ENCODE measurements at places on chromosomes 7 and 10.
A peak's percentile ranks its signal among the peaks of the same experiment; 100 is the strongest.

DNA sequence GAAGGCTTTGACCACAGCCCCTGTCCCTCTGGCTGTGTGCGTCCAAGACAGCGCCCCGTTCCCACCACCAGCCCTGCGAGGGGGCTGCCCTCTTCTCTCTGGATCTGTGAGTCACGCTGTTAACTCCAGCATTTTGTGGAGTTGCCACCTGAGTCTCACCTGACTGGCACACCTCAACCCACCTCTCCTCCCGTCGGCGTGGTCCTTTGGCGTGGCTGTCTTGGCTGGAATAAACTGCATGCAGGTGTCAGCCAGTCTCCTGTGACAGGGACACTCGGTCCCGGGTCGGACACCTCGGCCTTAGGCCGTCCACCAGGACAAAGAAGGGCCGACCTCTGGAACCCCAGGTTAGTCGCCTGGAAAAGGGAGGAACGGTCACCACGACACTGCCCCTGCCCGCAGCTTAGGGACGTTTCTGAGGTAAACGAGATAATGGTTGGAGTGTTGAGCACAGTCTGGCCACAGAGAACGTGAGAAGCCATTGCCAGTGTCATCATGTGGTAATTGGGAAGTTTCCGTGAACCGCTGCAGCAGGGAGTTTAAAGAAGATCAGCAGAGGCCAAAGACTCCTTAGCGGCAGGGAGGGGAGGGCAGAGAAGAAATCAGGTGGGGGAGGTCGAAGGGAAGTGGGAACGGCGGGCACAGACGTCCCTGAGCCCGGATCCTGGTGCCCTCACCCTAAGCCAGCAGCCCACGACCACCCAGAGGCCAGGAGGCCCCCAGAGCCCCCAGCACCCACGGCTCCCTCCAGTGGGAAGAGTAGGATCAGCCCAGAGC lies 73.6 kb upstream of the FAM20C start:
- no peak for DNase-seq

DNA sequence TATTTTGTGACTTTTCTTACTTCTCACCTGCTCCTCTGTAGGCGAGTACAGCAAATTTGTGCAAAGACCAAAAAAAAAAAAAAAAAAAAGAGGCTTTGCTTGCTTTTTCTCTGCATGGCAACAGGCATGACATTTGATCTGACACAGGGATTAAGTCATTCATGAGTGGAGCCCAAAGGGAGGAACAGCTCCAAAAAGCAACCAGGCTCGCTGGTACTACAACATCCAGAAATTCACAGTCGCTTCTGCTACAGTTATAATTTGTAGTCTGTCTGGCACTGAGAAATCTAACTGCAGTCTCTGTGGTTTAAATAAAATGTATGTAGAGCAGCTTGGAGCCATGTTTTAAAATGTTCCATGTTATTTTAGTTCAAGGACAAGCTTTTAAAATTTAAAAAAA lies 31.7 kb downstream of the MKX start:
- no peak for DNase-seq

- DNase-seq = peak; percentile 97
Observed at GRCh38 chr7:101126651-101127459, at the start of gene SERPINE1. SERPINE1 (plus strand) TSS chr7:101127104; CDS start chr7:101128394, 1,290 bp downstream.

DNA sequence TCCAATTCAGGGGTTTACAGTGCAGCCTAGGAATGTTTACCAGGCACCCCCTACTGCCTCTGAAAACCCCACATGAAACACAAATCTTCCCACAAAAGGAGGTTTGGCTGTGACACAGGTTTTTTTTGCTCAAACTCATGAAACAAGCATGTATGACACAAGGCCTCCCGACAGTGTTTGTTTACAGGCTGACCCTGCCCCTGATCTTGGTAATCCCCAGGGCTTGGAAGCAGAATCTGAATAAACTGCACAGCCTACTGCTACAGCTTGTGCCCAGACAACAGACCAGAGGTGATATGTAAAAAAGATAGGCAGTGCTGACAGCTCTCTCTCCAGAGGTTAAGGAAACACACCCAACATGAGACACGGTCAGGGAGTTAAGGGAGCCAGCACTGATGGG lies 184.2 kb downstream of the KMT2E start:
- no peak for DNase-seq

DNA sequence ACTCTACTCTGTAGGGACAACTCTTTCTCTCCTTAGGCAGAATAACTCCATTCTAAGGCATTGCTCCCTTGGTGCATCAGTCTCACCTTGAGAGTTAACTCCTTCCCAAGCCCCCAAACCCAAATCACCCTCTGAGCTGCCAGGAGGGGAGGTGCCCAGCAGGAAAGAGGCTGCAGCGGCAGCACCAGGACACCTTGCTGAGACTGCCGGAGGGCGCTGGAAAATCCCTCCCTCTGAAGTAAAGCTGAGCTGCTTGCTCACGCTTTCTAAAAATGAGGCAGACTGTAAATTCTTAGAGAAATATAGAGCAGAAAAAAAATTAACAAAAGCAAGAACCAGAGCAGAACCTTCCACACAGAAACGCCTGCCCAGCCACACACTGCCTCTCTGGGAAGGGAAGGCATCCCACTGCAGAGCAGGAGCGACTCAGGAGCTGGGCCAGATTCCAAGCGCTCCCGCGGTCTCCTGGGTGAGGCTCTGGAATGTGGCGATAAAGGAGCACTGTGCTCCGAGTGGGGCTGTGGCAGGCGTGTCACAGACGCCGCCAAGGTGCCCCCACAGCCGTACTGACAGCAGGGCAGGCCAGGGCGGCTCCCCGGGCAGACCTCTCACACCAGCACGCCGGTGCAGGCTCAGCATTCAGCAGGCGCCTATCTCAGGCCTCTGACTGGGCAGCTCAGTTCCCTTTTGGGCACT lies 202.1 kb downstream of the TNS3 start:
- DNase-seq = no peak

DNA sequence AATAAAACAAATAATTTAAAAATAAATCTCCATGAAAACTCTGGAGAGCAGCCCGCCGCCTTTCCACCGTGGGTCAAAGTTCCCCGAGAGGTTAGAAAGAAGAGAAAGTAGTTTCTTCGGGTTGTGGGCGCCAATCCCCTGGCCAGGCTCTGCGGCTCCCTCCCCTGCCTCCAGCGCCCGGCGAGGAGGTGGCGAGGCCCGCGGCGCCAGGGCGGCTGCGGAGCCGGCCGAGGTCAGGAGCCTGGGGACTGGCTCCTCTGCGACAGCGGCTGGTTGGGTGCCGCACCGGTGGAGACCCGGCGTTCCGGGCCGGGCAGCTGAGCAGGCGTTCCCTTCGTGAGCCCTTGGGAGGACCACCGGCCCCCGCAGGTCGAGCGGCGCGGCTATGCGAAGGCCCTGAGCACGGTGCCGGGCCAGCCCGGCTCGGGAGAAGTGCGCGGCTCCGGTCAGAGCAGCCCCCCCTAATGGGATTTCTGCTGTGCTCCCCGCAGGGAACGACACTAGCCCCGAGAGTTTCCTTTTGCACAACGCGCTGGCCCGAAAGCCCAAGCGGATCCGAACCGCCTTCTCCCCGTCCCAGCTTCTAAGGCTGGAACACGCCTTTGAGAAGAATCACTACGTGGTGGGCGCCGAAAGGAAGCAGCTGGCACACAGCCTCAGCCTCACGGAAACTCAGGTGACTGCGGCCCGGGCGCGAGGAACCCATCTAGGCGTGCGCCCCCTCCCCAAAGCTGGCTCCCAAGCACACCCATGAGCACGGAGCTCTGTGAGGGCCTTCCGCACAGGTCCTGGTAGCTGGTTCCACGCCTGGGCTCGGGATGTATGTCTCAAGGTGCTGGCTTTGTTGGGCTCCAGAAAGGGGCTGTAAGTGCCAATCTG lies 2.8 kb downstream of the EMX2 start:
- no peak for DNase-seq

GRCh38 chr10:113273181-113274163 lies 279.4 kb upstream of the HABP2 start:
- DNase-seq = no peak

DNA sequence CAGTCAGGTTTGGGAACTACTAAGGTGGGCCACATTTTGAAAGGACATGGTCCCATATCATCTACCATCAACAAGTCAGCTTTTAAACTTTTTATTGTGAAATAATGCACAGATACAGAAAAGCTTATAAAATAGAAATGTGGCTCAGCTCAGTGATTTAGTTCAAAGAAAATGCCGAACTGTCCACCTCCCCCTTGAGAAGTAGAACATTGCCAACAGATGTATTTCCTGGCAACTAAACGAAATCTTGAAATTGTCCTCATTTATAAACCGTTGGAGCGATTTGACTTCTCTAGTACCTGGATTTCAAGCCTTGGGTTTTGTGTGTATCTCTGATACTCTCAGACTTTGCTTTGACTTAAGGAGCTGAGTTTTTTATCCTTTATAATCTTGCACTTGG lies 32.7 kb upstream of the SMNDC1 start:
- no peak for DNase-seq

GRCh38 chr10:70266056-70266455 lies 17.7 kb downstream of the NPFFR1 start:
- no peak for DNase-seq

Measured in Panc1 (cell line).